ENCODE measurements at places on chromosomes 4 and X.

- DNase-seq: no peak
Measured at GRCh38 chr4:3352941-3353594, 60.2 kb downstream of the RGS12 start.

- no peak for DNase-seq
Measured at GRCh38 chr4:27019766-27020165, 159.1 kb downstream of the STIM2 start.

GRCh38 chrX:69014200-69014599 is 151.1 kb downstream of the PJA1 start:
- no peak for DNase-seq

DNA sequence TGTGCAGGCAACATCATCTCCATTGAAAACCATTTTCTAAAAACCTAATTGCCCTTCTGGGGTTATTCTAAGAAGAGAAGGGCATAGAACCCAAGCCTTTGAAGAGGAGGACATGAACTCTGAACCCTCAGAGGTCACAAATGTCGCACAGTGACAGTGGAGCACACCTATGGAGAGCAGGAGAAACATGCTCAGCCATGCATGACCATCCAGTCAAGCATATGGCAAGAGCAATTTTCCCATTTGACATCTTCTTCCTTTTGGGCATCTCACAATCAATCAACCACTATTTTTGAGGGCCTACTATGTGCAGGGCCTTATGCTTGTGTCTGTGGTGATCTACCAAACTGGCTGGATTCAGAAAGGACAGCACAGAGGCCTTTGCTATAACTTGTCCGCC is 30.1 kb upstream of the AFF2 start:
- no peak for DNase-seq

- DNase-seq: peak; percentile 96
Measured at GRCh38 chrX:112841114-112841819, 636 bp upstream of the AMOT start.

DNA sequence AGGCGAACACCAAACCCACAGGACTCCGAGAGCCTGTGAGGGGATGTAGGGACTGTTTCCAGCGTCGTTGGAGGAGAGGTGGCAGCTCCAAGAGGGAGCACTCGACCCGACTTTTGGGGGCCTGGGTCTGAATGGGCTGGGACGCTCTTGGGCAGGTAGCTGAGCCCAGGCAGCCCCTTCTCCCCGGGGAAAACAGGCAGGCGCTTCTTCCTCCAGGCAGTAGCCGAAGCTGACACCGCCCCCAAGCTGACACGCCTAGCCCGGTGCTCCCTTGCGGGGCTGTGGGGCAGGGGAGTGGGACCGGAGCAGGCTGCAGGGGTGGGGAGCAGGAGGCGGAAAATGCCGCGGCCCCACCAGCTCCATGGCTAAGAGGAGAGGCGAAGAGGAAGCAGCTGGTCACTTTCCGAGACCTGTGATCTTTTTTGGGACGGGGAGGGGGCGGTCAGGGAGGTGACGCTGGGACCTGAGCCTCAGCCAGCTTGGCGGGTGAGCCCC is 4.2 kb downstream of the NKX1-1 start:
- DNase-seq: no peak

DNA sequence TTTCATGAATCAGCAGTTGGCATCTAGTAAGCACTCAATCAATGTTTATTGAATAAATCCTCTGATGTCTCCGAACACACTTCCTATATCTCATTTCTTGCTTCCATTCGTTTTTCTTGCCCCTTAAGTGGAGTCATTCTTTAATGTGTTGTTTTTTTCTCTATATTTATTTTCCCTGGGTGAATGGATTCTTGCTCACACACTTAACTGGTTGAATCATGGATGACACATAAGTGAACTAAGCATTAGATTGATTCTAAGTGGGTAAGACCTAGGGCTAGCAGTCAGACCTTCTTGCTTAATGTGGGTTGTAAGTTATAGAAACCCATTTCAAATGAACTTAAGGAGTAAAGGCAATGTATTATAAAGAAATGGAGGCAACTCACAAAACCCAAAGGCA is 111.1 kb downstream of the RTL3 start:
- no peak for DNase-seq

- DNase-seq: no peak
Measured at GRCh38 chr4:121654738-121655137, 42.0 kb downstream of the ANXA5 start.

- no peak for DNase-seq
Measured at GRCh38 chrX:52839137-52839536, 28.1 kb downstream of the XAGE5 start.

GRCh38 chr4:174865418-174865985 is 36.5 kb upstream of the GLRA3 start:
- no peak for DNase-seq

DNA sequence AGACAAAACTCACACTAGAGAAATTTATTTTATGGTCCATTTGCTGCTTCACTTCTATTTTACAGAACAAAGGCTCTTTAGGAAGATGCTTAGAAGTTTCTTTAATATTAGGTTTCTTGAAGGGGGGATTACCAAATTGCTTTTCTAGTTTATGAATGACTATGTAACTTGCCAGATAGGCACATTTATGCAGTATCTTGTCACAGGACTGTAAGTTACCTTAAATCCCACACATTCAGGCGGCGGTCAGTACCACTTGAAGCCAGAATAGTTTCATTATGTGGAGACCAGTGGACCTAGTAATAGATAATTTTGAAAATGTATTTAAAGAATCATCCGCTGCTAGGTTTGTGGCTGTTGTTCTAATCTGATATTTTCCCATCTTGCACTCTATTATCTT is 18.3 kb downstream of the RBBP7 start:
- DNase-seq: no peak

DNA sequence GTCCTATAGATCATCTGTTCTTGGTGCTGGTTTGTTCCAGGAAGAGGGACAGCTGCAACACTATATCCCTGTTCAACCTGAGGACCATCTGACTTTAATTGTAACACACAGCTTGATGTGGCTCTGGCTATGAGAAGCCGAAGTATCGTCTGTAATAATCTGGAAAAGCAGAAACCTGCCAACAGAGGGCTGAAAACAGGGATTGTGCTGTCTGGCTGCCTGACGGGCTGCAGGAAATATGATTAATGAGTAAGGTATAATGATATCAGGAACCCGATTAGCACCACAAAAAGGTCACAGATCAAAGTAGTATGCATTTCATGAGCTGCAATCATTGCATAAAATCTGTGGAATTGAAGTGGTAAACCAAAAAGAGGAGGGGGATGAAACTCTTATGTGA is 170.4 kb upstream of the MAB21L2 start:
- DNase-seq: peak; percentile 6

- DNase-seq: no peak
Measured at GRCh38 chr4:121701263-121701662, 4.5 kb upstream of the ANXA5 start.

- DNase-seq: no peak
Measured at GRCh38 chrX:130296743-130297142, 28.0 kb upstream of the ZNF280C start.

DNA sequence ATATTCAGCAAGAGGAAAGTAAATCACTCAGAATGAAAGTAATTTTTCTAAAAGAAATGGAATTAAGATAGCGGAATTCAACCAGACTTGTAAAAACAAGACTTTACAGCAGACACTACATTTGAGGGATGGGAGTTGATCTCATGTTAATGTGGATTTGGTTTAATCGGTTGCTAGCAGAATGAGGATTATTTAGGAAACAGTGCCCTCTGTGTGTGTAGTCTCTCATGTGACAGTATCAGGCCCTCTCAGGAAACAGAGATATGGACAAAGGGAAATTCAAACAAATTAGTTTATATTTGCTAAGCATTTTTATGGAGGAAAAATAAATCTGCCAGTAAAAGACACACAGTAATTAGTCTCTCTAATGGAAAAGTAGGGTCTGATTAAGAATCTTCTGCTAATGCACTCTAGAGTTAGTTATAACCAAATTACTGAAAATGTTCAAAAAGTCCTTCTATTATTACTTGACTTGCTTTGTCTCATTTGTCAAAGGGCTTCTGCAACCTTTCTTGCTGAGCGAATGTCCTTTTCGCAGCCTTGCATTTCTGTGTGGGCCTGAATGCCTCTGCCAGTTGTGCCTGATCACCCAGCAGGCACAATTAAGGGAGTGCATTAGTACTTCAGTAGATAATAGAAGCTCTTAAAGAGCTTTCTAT is 1282.3 kb upstream of the TENM3 start:
- peak; percentile 61 for DNase-seq

- no peak for DNase-seq
Measured at GRCh38 chr4:71257761-71258160, 81.1 kb upstream of the SLC4A4 start.

GRCh38 chr4:76708971-76709771 is 188.8 kb downstream of the SOWAHB start:
- no peak for DNase-seq

- peak; percentile 92 for DNase-seq
Measured at GRCh38 chrX:102720237-102721168, at the start of gene GPRASP3. Gene GPRASP3, plus strand, starts transcription at chrX:102720743. Its CDS starts 28,253 bp downstream, at chrX:102748996.

DNA sequence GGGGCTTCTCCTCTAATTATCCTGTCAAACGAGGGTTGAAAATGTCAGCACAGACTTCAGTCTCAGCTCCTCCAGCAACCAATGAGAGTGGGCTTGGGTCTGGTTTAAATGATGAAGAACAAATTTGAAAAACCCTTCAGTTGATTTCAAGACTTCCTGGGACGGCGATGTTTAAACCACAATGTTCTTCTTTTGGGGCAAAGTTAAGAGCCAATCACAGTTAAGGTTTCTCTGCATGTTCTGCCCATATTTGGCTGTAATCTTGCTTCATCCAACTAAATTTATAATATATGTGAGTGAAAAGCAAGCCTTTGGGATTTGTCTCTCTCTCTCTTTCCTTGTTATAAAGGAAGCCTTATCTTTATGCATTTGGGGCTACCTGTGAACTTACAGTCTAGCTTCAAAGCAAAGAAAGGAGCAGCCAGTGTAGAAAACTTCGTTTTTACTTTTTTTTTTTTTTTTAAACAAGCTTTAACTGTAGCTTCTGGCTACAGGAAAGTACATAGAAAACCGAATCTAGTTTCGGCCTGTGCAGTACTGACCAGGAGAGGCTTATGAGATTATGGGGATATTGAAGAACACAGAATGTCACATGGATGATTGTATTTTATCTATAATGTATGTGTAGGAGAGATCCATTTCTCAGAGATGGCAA is 46.8 kb upstream of the FAM9C start:
- DNase-seq: peak; percentile 13

- no peak for DNase-seq
Measured at GRCh38 chrX:33194876-33195433, 16.4 kb downstream of the DMD start.

DNA sequence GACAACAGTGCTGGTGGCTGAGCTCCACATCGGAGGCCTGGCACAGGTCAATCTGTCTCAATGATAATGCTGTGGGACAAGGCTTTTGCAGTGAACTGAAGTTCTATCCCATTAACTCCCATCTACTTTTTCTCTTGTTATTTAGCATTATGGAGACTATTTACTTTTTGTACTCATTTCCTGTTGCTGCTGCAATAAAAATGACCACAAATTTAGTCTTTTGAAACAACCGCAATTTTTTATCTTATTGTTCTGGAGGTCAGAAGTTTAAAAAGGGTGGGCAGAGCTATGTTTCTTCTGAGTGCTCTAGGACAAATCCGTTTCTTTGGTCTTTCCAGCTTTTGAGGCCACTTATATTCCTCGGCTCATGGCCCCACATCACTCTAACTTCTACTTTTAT is 111.0 kb upstream of the PITX2 start:
- DNase-seq: no peak

GRCh38 chr4:140346136-140346535 is 27.3 kb upstream of the SCOC start:
- DNase-seq: peak; percentile 57

DNA sequence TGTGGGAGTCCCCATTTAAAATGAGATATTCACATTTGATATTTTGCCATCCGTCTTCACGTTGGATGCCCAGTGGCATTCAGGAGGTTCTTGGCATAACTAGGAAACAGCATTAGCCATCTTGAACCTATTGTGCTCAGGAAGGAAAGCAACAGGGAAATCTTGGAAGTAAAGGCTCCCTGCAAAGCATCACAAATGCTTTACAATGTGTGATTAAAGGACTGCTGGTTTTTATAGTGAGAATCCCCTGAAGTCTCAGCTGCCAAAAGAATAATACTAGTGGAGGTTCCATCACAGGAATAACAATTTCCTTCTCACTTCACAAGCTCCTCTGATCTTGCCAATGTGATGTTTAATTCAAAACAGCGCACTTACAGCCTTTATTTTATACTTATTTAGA is 49.7 kb upstream of the NPNT start:
- DNase-seq: no peak

- no peak for DNase-seq
Measured at GRCh38 chr4:13284932-13285331, 199.2 kb downstream of the RAB28 start.

DNA sequence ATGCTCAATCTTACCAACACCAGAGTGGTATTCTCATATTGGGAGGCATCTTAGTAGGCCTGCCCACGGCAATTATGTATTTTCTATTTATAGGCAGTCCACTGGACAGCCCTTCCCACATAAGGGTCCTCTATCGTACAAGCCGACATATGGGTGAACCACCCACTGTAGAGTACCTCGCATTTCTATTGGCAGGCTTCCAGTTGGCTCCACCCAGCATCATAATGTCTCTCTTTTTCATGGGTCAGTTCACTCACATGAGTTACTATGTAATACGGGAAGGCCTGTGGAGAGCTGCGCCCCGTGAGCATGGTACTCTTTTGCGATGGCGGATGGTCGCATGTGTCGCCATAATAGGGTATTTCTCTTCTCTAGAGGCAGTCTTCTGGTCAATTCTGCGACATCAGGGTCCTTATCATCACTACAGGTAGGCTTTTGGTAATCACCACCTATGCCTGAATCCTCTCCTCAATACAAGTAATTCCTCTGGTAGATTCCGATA is 29.4 kb upstream of the FOXR2 start:
- no peak for DNase-seq

GRCh38 chr4:102405821-102406401 is 60.6 kb upstream of the SLC39A8 start:
- no peak for DNase-seq

- DNase-seq: no peak
Measured at GRCh38 chr4:113971706-113972360, 7.6 kb downstream of the ARSJ start.

DNA sequence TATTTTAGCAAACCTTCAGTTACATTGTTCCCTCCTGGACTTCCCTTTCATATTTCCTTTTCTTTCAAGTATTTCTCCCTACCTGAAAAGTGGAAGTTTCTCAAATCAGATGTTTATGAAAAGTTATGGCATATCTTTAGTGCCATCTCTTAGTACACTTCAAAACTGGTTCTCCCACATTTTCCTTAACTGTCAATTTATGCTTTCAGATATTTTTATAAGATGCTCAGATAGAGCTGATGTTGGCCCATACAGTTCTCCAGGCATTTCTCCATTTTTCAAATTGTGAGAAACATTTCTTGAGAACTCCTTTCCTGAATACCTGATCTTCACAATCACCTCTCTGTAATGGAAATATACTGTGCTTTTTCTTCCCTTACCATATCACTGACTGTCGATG is 32.5 kb upstream of the AP1AR start:
- DNase-seq: no peak
